ENCODE measurements at places on chromosomes 12 and 14.

DNA sequence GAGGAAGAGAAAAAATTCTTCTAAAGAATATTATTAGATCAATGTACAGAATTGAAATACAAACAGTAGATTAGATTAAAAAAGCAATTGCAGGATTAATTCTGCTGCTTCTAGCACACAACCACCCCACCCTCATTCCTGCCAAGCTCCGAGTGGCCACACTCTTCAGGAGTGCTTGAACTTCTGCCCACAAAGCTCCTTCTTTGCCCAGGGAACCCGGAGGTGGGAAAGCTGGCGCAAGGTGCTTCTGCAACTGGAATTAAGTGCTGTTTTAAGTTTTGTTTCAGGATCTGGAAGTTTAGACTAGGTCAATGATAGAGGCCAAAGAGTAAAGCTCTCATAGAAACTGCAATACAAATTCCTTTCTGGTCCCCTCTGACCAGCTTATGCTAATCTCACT is 94.1 kb upstream of the BMP4 start:
- DNase-seq = no peak

- DNase-seq = no peak
These were observed 359.6 kb downstream of the BMP4 start for GRCh38 chr14:53596853-53597525.

GRCh38 chr14:64654246-64654900 is 49.9 kb upstream of the PLEKHG3 start:
- DNase-seq = no peak

- no peak for DNase-seq
These were observed 26.8 kb downstream of the DUSP6 start for GRCh38 chr12:89325495-89325894.

DNA sequence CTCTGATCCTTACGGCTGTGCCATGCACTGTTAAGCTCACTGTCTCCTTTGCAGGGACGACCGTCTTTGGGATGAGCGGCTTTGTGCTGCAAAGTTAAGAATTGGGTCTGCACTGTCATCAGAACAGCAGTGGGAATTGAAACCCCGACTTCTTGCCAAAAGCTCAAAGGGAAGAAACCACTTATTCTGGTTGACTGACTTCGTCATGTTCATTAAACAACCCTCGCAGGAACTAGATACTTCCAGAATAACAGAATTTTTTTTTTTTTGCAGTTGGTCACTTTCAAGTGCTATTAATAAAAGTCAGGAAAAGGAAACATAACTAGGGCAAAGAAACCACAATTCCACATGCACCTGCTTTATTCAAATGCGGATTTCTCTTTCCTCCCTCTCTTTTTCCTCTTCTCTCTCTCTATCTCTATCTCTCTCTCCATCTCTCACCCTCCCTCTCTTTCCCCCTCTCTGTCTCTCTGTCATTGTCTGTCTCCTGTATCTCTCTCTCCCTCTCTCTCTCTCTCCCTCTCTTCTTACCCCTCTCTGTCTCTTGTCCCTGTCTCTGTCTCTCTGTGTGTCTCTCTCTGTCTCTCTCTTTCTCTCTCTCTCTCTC is 12.3 kb upstream of the GLT1D1 start:
- DNase-seq = no peak

DNA sequence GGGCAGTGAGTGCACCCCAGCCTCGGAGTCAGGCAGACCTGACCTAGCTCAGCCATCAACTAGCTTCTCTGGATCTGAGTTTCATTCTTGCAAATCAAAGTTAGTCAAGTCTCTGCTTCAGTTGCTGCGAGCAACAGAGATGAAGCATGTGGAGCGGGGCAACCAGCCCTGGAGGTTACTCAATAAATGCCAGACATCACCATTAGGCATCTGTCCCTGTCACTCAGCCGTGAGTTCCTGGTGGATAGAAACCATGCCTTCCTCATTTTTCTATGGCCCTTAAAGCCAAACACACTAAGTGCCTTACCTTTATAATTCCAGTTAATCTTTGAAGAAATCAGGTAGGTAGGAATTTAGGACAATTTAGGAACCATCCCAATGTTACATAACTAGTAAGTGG is 19.3 kb downstream of the RFX4 start:
- no peak for DNase-seq

- DNase-seq = peak; percentile 71
These were observed 17.8 kb upstream of the HDAC7 start for GRCh38 chr12:47837190-47838171.

- no peak for DNase-seq
These were observed 27.1 kb upstream of the C12orf71 start for GRCh38 chr12:27109334-27110028.

DNA sequence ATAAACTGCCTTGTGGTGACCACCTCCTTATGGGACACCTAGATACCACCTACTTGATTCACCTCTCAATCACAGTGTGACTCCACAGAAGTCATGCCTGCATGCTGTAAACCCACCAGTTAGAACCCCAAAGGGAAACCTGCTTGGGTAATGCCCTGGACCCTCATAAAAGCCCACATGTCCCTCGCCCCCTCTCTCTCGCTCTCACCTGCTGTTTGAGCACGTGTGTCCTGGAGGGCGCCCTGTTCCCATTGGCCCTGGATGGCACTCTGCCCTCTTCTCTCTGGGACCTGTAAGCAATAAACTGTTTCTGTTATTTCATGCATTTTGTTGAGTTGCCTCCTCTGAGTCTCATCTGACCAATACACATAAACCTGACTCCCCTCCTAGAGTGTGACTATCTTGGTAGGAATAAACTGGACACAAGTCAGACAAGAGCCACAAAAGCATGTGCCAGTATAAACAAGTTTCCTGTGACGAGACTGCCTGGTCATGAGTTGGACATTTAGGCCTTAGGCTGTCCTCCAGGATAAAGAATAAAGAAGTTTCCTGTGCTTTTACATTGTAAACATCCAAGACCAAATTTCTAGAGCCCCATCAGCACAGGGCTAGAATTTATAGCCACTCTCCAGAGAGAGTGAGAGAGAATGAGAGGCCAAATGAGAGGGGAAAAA is 8.6 kb downstream of the IFI27L2 start:
- DNase-seq = no peak

DNA sequence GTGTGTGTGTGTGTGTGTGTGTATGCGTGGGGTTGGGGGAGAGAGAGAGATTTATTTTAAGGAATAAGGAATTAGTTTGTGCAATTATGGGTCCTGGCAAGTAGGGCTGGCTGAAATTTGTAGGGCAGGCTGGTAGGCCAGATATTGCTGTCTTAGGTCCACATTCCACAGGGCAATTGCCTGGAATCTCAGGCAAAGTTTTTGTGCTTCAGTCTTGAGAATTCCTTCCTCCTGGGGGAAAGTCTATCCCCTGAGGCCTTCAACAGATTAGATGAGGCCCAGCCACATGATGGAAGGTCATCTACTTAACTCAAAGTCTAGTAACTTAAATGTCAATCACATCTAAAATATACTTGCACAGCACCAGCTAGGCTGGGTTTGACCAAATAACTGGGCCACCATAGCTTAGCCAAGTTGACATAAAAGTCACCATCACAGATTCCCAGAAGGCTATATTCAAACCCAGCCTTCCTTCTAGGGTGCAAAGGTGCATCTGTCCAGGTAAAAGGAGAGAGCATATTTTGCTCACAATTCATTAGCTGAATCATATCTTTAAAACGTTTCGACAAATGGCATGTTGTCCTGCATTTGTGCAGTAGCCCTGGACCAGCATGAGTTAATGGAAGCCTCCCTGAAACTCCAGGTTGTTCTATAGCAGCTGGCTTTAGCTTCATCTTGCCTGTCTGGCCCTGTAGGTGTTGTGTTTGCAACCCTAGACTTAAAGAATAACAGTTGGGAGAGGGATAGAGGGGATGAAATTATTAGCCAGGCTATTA is 63.1 kb downstream of the C14orf132 start:
- no peak for DNase-seq

GRCh38 chr14:100802766-100803165 is 23.2 kb upstream of the MEG3 start:
- no peak for DNase-seq

GRCh38 chr12:92585115-92585727 is 117.6 kb upstream of the PLEKHG7 start:
- no peak for DNase-seq

DNA sequence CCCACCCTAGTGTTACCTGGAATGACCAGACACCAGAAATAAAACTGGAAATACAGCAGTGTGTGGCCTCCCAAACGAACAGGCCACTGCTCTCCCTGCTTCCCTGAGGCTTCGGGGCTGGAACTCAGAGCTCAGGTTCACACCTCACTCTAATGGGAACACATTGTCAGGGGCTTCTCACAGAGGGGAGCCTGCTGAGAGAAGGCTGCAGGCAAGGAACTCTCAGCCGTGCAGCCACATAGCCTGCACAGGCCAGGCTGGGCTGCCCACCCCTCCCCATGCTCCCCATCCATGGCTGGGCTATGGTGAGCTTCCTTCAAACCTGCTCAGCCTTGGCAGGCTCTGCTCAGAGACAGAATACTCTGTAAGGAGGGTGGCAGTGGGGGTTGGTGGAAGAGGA is 302.5 kb downstream of the EMP1 start:
- no peak for DNase-seq

GRCh38 chr14:24880689-24881088 is 169.3 kb downstream of the STXBP6 start:
- no peak for DNase-seq

DNA sequence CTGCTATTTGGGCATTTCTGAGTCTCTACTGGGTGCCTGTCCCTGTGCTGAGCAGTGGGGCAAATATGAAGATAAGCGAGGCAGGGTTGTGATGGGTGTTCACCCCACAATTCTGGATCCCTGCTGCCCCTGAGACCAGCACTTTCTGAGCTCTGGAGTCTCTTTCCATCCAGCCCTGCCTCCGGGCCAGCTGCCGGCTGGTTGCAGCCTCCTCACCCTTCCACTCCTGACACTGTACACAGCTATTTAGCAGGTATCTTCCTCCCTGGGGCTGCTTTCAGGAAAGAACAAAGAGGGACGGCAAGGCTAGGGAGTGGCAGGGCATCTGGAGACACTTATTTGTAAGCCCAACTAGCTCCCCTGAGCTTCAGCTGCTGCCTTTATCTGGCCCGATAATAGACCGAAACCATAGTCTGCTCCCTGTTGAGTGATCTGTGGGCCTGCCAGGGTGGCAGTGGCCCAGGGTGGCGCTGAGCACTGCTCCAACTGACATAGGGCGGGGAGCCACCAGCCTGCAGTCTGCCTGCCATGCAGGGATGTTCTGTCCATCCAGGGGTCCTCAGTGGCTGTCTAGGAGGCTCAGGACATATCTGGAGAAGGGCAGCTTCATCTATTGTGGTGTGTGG is 7.6 kb upstream of the KRT80 start:
- no peak for DNase-seq

DNA sequence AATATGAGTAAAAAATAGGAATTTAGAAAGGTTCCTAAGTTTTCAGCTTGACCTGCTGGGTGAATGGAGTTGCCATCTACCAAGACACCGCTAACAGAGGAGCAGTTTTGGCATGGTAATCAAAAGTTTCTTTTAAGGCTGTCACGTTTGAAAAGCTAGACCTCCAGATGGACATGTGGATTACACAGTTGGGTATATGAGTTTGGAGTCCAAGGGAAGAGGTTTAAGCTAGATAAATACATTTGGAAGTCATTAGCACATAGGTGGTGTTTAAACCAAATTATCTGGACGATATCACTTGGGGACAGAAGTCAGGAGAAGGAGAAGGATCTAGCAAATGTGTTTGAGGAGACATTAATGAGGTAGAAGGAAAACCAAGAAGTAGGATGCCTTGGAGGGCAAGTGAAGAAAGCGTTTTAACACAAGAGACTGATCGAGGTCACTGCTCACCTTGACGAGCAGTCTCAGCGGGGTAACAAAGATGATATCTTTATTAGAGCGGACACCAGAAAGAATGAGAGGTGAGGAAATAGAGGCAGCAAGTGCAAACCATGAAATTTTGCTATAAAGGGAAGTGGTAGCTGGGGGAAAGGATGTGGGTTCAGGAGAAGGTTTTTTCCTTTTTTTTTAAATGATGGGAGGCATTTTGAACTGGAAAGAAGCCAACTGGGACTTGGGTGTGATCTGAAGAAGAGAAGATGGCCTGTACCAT is 17.6 kb downstream of the PNP start:
- DNase-seq = no peak

DNA sequence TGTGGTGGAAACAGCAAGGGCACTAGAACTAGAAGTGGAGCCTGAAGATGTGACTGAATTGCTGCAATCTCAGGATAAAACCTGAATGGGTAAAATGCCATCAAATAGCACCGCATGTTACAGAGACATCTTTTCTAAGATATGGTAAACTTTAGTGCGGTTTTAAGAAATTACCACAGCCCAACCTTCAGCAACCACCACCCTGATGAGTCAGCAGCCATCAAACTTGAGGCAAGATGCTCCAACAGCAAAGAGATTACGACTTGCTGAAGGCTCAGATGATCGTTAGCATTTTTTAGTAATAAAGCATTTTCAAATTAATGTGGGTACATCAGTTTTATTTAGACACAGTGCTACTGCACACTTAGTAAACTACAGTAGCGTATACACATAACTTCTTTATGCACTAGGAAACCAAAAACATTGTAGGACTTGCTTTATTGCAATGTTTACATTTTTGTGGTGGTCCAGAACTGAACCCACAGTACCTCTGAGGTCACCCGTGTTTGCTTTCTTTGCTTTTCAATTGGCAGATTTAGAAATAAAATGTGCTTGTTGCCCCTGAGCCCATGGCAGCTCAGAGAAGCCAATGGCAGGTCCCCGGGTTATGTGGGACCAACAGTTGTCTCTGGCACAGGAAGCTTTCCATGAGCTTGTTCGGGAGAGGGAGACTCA is 15.9 kb downstream of the GOLGA3 start:
- DNase-seq = no peak

GRCh38 chr14:63203618-63204406 is 431 bp upstream of the RHOJ start:
- DNase-seq = no peak

DNA sequence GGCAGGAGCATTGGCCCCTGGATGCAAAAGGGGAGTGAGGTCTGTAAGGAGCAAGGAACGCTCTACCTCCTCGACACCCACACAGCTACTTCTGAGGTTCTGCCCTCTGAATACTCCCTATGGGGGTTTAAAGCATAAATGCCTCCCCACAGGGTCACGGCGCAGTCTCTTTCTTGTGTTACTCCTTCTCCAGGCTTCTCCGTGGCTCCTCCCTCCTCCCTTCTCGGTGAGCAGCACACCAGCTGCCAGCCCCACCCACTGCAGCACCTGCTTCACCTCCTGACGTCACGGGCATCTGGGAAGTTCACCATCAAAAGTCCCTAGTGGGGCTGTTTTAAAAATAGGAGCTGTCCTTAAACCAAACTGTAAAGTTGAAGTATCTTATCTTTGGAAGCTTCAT is 67.3 kb downstream of the SPTB start:
- DNase-seq = peak; percentile 78

- no peak for DNase-seq
These were observed 18.0 kb upstream of the TMEM260 start for GRCh38 chr14:56561606-56562005.

DNA sequence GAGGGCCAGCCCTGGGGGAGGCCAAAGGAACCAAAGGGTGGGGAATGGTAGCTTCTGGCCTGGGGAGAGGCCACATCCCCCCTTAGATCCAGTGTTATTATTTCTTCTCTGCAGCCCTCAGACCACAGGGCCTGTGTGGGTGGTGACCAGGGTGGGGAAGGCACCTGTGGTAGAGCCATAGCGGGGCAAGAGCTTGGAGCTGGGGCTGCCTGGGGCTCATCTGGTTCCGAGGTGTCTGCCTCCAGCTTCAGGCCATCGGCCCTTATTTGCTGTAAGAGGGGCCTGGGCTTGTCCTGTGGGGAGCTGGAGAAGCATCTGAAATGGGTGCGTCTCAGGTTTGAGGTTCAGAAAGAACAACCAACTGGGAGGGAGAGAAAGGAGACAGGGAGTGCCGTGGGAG is 2.1 kb upstream of the B3GNT4 start:
- DNase-seq = no peak
